Progenitor cell of endocrine pancreas (in vitro differentiated cells): ENCODE measurements at places on chromosomes 6 and 20. TPM values are rescaled to one million over a fixed set of nuclear protein-coding genes. Genes with fewer than 3 reads are reported as not detected.

Gene SPTLC3
- 42.7 and 52.2 TPM in 2 replicates for total RNA-seq

Gene B3GAT2
- total RNA-seq: 1.1 and 1.8 TPM in 2 replicates

Gene MEP1A
- total RNA-seq: 2.6 and 4.1 TPM in 2 replicates

Gene GNMT
- total RNA-seq: 1.3 and 1.7 TPM in 2 replicates

Gene AHCY
- total RNA-seq: 328 and 329 TPM in 2 replicates

Gene BCAS4
- total RNA-seq: 8.5 and 8.9 TPM in 2 replicates

Gene ADTRP
- total RNA-seq: not detected in 2 replicates

Gene COL9A3
- 81.5 and 84.3 TPM in 2 replicates for total RNA-seq

Gene RNF182
- 1.9 and 2.5 TPM in 2 replicates for total RNA-seq

Gene PAK5
- total RNA-seq: 9.7 and 12.2 TPM in 2 replicates

Gene DEFB124
- total RNA-seq: not detected in 2 replicates

Gene KIF6
- total RNA-seq: 2.5 and 2.9 TPM in 2 replicates

Gene TSPO2
- not detected in 2 replicates for total RNA-seq

Gene TXLNB
- not detected in 2 replicates for total RNA-seq

Gene SLC32A1
- not detected in 2 replicates for total RNA-seq

Gene CFB
- 3.9 and 4.7 TPM in 2 replicates for total RNA-seq

Gene TREM1
- not detected in 2 replicates for total RNA-seq

Gene COL20A1
- total RNA-seq: 0.24 and 0.47 TPM in 2 replicates

Gene DLL1
- total RNA-seq: 75.3 and 79.1 TPM in 2 replicates

Gene EIF6
- 108 and 109 TPM in 2 replicates for total RNA-seq

Gene TP53TG5
- total RNA-seq: not detected in 2 replicates

Gene HSF2
- 23.6 and 25.6 TPM in 2 replicates for total RNA-seq

Gene TTLL9
- total RNA-seq: 2.4 TPM in 2 replicates

Gene PEX7
- total RNA-seq: 6.9 and 9.0 TPM in 2 replicates

Gene ARFGEF3
- total RNA-seq: 28.3 and 28.6 TPM in 2 replicates

Gene TRAM2
- 18.6 and 19.9 TPM in 2 replicates for total RNA-seq

Gene RWDD2A
- 7.1 and 7.6 TPM in 2 replicates for total RNA-seq

Gene GRIK2
- 6.3 and 7.6 TPM in 2 replicates for total RNA-seq

Gene PROCR
- total RNA-seq: 0.51 and 0.55 TPM in 2 replicates

Gene BTN1A1
- total RNA-seq: 1.5 and 1.6 TPM in 2 replicates

Gene FRK
- 8.6 and 8.8 TPM in 2 replicates for total RNA-seq

Gene PLCB4
- total RNA-seq: 13.1 and 17.2 TPM in 2 replicates

Gene ACTL10
- 0.36 and 0.38 TPM in 2 replicates for total RNA-seq

Gene VSTM2L
- total RNA-seq: 5.0 and 6.2 TPM in 2 replicates

Gene PNISR
- total RNA-seq: 207 and 213 TPM in 2 replicates

Gene BPIFA1
- total RNA-seq: not detected in 2 replicates

Gene BPIFB2
- total RNA-seq: not detected in 2 replicates

Gene FOXC1
- 0.46 and 1.1 TPM in 2 replicates for total RNA-seq

Gene ZNF311
- 0.91 and 1.4 TPM in 2 replicates for total RNA-seq

Gene MUCL3
- total RNA-seq: 0.05 TPM in 1 of 2 replicates, not detected in the other

Gene CRISP2
- total RNA-seq: not detected in 2 replicates

Gene PCK1
- not detected in 2 replicates for total RNA-seq

Gene FNDC11
- total RNA-seq: 1.9 and 2.6 TPM in 2 replicates

Gene SLC13A3
- total RNA-seq: 2.9 and 5.0 TPM in 2 replicates

Gene BMP7
- 28.4 and 35.4 TPM in 2 replicates for total RNA-seq

Gene GSTA3
- total RNA-seq: not detected in 2 replicates

Gene C6orf141
- 9.4 and 12.3 TPM in 2 replicates for total RNA-seq

Gene COL11A2
- 4.3 and 5.3 TPM in 2 replicates for total RNA-seq

Gene ZNF165
- 9.7 TPM in 2 replicates for total RNA-seq

Gene KIF13A
- total RNA-seq: 44.4 and 44.5 TPM in 2 replicates

Gene MOXD1
- total RNA-seq: 8.4 and 8.9 TPM in 2 replicates

Gene THEMIS
- not detected in 2 replicates for total RNA-seq

Gene ARG1
- total RNA-seq: not detected in 2 replicates

Gene HLA-DQB2
- not detected in 2 replicates for total RNA-seq

Gene DEFB132
- total RNA-seq: not detected in 2 replicates

Gene PRRT1
- total RNA-seq: 2.9 and 3.3 TPM in 2 replicates

Gene GSTA5
- not detected in 2 replicates for total RNA-seq
